Astrocyte of the cerebellum (primary cell): ENCODE measurements at places on chromosomes 7 and 10.

GRCh38 chr7:107842213-107842612 is 39.2 kb upstream of the SLC26A3 start:
- no peak for DNase-seq

- peak; percentile 94 for DNase-seq
These were observed 67.5 kb upstream of the INSIG1 start for GRCh38 chr7:155230169-155230593.

- no peak for DNase-seq
These were observed 28.1 kb downstream of the FHIP2A start for GRCh38 chr10:114849674-114850073.

DNA sequence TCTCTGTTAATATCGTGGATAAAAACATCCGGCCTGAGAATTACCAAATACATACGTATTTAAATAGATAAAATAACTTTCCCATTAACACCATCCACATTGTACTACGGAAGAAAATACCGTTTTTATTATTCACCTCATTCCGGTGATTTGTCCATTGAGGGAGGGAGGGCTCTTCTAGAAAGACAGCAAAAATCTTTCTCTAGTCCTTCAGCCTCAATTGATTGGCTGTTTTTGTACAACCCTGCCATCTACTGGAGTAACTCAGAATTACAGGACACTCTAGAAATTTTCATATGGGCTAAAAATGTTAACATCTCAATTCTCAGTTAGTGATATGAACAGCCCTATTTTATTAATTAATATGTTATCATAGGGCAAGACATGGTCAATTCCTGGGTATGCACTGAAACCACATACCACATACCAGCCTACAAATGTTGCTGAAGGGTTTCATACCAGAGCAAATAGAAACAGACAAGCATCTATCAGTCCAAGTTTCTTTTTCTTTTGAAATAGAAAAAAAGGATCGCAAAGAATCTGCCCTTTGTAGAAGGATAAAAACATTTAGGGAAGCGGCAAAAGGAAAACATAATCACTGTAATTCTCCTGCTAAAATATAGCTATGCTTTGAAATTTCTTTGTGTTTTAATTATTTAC is 55.8 kb upstream of the CDCA7L start:
- peak; percentile 43 for DNase-seq
